ENCODE measurements at places on chromosomes 1 and 21.

GRCh38 chr1:228783418-228784040, 48.2 kb downstream of the RHOU start:
- no peak for DNase-seq

DNA sequence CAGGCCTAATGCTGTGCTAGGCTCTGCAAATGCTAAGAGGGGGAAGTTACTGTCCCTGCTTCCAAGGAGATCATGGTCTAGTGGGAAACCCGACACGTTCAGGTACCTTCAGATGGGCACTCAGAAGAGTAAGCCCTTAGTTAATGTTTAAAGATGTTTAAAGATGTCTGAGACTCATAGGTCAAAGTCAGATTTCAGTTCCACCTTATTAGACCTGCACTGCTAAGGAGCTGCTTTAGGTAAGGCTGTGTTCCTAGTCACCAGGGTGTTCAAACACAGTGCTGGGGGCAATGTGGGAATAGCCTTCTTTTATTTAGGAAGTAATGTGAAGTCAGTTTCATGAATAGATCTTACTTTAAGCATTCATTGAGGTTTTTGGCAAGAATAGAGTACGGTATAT, 3.8 kb upstream of the RUSC1 start:
- no peak for DNase-seq

- no peak for DNase-seq
Observed at GRCh38 chr1:84000954-84001495, 2.1 kb upstream of the TTLL7 start.

GRCh38 chr1:44405798-44406736, 1.0 kb downstream of the RNF220 start:
- no peak for DNase-seq

GRCh38 chr1:179933219-179933618, 21.4 kb upstream of the CEP350 start:
- DNase-seq = no peak

- DNase-seq = no peak
Observed at GRCh38 chr1:216175714-216176113, 247.5 kb downstream of the USH2A start.

DNA sequence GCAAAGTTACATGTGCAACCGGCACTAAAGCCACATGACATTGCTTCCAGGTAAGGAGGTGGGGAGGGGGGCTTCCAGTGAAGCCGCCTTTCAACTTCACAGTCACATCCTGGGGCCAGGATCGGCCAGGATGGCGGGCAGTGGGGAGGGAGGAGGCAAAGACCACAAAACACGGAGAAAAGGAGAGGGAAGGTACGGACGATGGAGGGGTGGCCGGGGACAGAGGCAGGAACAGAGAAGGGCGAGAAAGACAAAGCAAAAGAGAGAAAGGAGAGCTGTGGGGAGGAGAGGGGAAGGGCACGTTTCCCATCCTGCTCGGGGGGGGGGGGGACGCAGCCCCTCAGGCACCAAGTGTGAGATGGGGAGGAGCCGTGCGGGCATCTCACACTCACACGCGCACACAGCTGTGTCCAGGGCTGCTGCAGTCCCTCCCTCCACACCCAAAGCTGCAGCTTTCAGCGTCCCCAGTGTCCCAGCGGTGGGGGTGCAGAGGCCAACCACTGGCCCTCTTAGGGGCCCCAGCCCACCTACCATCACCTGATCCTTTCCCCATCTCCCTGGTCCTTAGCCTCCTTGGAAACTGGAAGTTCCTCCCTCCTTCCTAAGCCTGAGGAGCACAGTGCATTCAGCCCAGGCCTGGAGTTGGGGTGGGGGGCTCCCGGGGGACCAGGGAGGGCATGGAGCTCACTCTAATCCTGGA, 2.4 kb downstream of the SH2D5 start:
- no peak for DNase-seq

DNA sequence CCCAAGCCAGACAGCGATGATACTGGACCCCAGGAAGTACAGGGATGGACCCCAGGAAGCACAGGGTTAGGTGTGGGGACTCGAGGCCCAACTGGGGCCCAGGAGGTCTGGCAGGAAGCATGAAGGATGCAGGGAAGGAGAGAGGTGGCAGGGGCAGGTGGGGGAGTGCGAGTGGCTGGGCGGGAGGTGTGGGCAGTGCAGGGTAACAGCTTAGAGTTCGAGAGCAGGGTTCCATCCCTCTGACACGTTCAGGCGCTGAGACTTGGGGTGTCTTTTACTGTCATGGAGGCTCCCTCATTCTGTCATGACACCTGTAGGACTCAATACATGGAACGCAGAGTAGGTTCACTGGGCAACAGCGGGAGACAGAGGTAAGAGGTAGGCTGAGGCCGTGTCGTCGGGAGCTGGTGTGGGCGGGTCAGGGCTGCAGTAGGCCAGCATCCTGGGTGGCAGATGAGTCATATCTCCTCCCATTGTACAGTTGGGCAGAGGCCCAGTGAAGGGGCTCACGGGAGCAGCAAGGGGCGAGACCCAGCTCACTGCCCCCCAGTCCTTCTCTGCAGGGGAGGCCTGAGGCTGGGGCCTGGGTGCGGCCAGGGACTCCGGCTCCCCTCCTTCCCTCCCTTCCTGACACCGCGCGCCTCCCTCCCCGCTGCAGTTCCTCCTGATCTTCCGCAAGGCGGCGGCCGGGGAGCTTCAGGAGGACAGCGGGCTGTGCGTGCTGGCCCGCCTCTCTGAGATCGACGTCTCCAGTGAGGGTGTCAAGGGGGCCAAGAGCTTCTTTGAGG, 11.6 kb upstream of the CTRC start:
- no peak for DNase-seq

DNA sequence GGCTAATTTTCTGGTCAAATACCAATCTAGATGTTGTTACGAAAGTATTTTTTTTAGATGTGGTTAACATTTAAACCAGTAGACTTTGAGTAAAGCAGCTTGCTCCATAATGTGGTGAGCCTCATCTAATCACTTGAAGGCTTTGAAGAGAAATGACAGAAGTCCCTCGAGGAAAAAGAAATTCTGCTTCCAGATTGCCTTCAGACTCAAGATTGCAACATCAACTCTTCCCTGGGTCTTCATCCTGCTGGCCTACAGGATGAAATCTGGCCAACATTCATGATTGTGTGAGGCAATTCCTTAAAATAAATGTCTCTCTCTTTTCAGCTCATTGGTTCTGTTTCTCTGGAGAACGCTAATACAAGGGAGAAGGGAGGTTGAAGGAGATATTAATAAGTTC, 32.5 kb upstream of the SSX2IP start:
- DNase-seq = no peak

GRCh38 chr1:204446413-204447111, 34.9 kb upstream of the PPP1R15B start:
- peak; percentile 58 for DNase-seq

DNA sequence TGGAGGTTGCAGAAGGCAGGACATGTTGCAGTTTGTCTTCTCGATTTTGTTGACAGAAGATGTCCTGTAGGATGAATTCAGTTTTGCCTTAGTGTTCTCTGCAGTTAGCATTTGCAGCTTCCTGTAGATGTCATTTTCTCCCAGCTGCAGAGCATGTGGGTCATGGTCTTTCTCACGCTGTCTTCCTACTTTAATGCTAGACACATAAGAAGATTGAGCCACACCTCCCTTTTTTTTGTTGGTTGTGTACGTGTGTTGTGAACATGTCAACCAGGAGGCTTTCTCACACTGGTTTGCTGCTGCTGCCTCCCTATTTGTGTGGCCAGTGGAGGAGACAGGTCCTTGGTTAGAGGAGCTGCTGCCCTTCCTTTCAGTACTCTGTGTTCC, 110.7 kb downstream of the VPS13D start:
- DNase-seq = no peak

- no peak for DNase-seq
Observed at GRCh38 chr1:160963521-160963920, 8.9 kb upstream of the ITLN2 start.

DNA sequence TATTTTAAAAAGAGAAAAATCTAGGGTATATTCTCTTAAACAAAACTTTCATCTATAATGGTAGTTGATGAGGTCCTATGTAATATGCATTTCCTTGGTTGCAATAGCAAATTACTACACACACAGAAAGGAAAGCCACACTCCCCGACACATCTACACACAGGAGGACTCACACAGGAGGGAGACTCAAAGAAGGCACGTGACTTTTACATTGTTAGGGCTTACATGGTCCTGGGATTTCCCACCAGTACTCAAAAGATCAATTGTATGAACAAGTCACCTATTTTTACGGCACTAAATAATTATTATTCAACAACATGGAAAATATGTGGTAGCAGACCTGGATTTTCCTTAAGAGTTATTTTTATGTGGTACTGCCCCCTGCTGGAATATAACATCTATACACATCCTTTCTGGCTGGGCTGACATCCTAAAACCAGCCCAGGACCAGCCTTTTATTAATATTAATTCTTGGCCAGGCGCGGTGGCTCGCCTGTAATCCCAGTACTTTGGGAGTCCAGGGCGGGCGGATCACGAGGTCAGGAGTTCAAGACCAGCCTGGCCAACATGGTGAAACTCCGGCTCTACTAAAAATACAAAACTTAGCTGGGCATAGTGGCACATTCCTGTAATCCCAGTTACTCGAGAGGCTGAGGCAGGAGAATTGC, 33.9 kb upstream of the LGALS8 start:
- DNase-seq = no peak

DNA sequence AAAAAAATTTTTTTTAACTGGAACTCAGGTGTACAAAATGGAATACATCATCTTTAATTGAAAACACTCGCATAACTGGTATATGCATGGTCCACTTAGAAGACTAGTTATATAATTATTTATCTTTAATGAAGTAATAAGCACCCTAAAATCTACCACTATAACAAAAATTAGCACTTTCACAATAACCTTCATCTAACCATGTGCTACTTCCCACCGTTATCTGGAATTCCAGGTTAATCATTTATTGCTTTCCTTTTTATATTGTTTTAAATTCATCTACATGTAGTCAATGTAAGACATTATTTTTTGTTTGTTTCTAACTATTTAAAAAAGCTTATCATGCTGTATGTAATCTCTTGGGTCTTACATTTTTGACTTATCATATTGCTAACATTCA, 39.0 kb downstream of the GDAP2 start:
- no peak for DNase-seq

DNA sequence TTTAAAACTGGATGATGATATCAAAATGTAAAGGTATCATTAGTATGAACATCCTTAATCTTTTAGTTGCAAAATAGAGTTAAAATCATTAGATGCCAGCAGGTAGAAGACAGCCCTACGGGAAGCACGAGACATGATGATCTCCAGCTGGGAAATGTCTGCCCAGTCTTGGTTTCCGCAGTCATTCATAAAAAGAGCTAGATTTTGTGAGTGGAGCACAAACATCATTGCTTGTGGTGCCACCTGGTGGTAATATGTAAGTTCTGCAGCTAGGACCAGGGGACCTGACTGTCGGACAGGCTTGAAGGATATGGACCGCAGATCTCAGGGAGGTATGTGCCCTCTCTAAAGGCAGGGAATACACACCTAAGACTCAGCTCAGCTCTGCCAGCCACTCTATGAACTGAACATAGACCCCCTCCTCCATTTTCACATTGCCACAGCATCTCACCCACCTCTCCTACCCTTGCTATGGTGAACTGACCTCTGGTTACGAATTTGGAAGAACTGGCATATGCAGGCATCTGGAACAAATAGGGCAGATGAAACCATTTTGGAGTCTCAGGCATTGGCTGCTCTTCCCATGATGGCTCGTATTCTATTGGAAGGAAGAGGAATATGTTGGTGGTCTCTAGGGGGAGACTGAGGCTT, 9.2 kb downstream of the FCMR start:
- no peak for DNase-seq

- DNase-seq = no peak
Observed at GRCh38 chr1:33459691-33460090, 12.8 kb upstream of the ZSCAN20 start.

DNA sequence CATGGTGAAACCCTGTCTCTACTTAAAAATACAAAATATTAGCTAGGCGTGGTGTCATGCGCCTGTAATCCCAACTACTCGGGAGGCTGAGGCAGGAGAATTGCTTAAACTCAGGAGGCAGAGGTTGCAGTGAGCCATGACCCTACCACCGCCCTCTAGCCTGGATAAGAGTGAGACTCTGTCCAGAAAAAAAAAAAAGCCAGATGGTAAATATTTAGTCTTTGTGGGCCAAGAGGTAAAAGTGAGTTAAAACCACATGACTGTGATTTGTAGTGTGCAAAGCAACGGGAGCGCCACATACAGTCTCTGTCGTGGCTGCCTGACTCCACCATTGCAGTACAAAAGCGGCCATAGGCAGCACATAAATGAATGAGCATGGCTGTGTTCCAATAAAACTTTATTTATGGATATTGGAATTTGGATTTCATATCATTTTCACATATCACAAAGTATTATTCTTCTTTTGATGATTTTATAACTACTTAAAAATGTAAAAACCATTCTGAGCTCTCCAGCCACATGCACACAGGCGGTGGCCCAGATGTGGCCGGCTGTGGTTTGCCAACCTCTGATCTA, 51.8 kb upstream of the CASZ1 start:
- no peak for DNase-seq

- DNase-seq = no peak
Observed at GRCh38 chr1:7299329-7299799, 471.7 kb upstream of the VAMP3 start.

GRCh38 chr1:4854367-4854766, 200.0 kb downstream of the AJAP1 start:
- no peak for DNase-seq

DNA sequence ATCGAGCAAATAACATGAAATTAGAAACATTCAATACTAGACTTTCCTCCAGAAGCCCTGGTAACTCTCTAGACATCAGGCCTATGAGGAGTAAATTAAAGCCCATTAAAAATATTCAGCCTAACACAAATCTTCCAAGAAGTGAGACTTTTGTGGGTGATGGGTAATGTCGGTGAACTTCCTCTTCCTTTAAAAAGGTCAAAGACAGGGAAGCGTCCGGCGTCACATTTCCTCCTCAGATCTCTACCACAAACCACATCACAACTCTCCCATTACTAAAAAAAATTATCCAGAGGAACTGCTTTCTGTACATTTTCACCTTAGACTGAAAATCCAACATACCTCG, 1.4 kb downstream of the EIF4G3 start:
- DNase-seq = no peak

DNA sequence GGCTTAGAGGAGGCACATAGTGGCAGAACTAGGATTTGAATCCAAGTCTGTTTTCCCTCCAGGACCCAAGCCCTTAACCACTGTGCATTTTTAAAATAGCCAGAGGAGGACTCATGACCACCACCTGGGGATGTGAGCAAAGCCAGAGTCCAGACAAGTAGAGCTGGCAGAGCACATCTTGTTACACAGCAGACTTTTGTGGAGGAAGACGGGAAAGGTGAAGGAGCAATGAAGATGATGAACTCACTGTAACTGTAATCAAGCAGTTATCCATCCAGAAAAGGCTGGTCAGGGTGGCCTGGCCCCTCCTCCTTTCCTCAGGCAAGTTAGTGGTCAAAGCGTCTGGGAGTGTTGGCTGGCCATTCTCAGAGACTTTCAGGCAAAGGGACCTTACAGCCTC, 50.9 kb downstream of the SLC44A3 start:
- DNase-seq = no peak

All from stimulated activated CD8-positive, alpha-beta memory T cell treated with anti-CD3 and anti-CD28 coated beads, Interleukin-15, amount 100 ng/mL, for 48 hours (primary cell).